ENCODE measurements at places on chromosomes 13 and 19. TPM values are rescaled to one million over a fixed set of nuclear protein-coding genes. Genes with fewer than 3 reads are reported as not detected.

GRCh38 chr19:1105873-1106840 is 2.4 kb downstream of the GPX4 start:
- no peaks in the 10 kb centered on the region for H3K27me3 ChIP-seq
- H3K4me3 ChIP-seq = peak overlapping the region; percentile 71
- H3K27ac ChIP-seq = no peak overlapping the region
- DNase-seq = peak; percentile 31
- peaks cover 19% of the 10 kb centered on the region for H3K4me1 ChIP-seq
- no peaks in the 10 kb centered on the region for H3K36me3 ChIP-seq

DNA sequence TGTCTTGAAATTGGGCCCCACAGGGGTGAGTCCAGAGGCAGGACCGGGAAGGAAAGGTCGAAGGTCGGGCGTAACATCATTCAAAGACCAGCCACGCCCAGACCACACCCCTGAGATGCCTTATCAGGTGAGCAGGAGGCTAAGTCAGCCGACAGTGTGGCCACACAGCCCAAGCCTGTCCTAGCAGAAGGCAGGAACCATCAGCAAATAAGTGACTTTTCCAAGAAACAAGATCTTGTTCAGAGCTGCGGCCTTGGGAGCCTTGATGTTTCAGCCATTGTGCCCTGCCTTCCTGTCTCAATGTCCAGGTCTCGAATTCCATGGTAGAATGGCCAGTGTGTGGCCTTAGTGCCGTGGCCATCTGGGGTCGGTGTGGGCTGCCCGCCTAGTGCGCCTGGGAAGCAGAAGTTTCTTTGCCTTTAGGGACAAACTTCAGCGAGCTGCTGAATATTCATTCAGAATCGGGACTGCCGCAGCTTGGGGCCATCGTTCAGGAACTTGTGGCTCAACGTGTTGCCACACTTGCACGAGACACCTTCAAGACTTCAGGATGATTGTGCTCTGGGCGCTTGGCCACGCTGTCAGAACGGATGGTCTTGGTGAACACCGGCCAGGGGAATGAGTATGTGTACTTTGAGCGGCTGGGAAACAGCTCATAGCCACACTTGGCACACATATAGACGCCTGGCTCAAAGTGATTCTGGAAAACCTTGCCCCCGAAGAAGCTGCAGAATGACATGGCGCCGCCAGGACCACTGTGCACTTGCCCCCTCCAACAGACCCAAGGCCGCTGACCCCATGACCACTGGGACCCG is 6.1 kb upstream of the IFNL4 start:
- DNase-seq = no peak
- H3K27me3 ChIP-seq = peaks cover 49% of the 10 kb centered on the region
- H3K4me1 ChIP-seq = no peaks in the 10 kb centered on the region
- no peak overlapping the region for H3K27ac ChIP-seq
- no peak overlapping the region for H3K4me3 ChIP-seq

DNA sequence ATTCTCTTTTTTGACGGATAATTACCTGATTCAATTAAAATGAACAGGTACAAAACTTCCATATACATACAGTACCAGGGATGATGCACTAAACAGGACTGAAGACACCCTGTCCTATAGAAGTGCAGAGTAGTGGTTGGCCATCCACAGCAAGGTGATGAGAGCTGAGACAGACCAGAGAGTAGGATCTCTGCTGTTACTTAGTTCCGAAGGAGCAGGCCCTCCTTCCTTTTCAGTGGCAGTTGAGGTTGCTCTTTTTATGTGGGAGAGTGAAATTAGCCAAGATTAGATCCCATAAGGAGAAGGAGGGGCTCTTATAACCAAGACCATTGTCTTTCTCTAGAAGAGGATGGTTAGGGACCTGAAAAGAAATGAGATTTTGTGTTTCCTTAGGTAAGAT is 4.0 kb downstream of the PDS5B start:
- H3K27me3 ChIP-seq = no peaks in the 10 kb centered on the region
- peak overlapping the region; percentile 97 for H3K4me3 ChIP-seq
- DNase-seq = peak; percentile 23
- no peaks in the 10 kb centered on the region for H3K36me3 ChIP-seq
- no peak overlapping the region for H3K27ac ChIP-seq

GRCh38 chr13:44170731-44171130 is 202.9 kb upstream of the SERP2 start:
- no peaks in the 10 kb centered on the region for H3K36me3 ChIP-seq
- peaks cover 12% of the 10 kb centered on the region for H3K4me1 ChIP-seq
- no peak overlapping the region for H3K4me3 ChIP-seq

GRCh38 chr19:44728178-44728577 is 20.3 kb upstream of the BCL3 start:
- no peaks in the 10 kb centered on the region for H3K27me3 ChIP-seq
- peaks cover 11% of the 10 kb centered on the region for H3K4me1 ChIP-seq
- no peak for DNase-seq
- H3K36me3 ChIP-seq = no peaks in the 10 kb centered on the region
- no peak overlapping the region for H3K4me3 ChIP-seq

GRCh38 chr19:6350688-6351087 is 10.6 kb upstream of the CLPP start:
- H3K27ac ChIP-seq = no peak overlapping the region
- no peaks in the 10 kb centered on the region for H3K36me3 ChIP-seq
- no peak for DNase-seq
- no peaks in the 10 kb centered on the region for H3K27me3 ChIP-seq
- no peaks in the 10 kb centered on the region for H3K4me1 ChIP-seq

GRCh38 chr19:3482507-3483225 is 575 bp downstream of the SMIM44 start:
- H3K27me3 ChIP-seq = peaks cover 21% of the 10 kb centered on the region
- no peak overlapping the region for H3K4me3 ChIP-seq
- H3K4me1 ChIP-seq = no peaks in the 10 kb centered on the region
- no peak overlapping the region for H3K27ac ChIP-seq
- DNase-seq = peak; percentile 55
- H3K36me3 ChIP-seq = no peaks in the 10 kb centered on the region

DNA sequence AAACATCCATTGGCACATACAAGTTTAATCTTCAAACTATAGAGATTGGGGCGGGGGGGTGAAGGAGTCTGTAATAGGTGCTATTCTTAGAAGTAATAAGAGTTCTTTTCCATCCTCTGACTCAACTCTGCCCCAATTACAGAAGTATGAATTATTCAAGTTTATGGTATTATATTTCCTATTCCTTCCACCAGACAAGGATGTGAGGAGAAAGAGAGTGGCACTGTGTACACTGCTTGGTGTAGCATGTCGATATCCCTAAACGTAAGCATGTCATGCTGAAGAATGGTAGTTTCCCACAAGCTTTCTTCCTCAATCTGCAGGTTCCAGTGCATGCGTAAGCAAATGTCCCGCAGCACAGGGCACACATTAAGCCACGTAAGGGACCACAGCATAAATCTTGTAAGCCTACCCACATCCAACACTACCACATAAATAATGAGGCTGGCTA is 14.1 kb downstream of the BRD4 start:
- no peaks in the 10 kb centered on the region for H3K36me3 ChIP-seq
- peaks cover 65% of the 10 kb centered on the region for H3K4me1 ChIP-seq
- no peaks in the 10 kb centered on the region for H3K27me3 ChIP-seq

GRCh38 chr13:50387051-50387581 is 371.9 kb downstream of the KCNRG start:
- peak; percentile 47 for DNase-seq
- peaks cover 13% of the 10 kb centered on the region for H3K4me1 ChIP-seq
- no peak overlapping the region for H3K27ac ChIP-seq
- H3K27me3 ChIP-seq = no peaks in the 10 kb centered on the region
- no peaks in the 10 kb centered on the region for H3K36me3 ChIP-seq

DNA sequence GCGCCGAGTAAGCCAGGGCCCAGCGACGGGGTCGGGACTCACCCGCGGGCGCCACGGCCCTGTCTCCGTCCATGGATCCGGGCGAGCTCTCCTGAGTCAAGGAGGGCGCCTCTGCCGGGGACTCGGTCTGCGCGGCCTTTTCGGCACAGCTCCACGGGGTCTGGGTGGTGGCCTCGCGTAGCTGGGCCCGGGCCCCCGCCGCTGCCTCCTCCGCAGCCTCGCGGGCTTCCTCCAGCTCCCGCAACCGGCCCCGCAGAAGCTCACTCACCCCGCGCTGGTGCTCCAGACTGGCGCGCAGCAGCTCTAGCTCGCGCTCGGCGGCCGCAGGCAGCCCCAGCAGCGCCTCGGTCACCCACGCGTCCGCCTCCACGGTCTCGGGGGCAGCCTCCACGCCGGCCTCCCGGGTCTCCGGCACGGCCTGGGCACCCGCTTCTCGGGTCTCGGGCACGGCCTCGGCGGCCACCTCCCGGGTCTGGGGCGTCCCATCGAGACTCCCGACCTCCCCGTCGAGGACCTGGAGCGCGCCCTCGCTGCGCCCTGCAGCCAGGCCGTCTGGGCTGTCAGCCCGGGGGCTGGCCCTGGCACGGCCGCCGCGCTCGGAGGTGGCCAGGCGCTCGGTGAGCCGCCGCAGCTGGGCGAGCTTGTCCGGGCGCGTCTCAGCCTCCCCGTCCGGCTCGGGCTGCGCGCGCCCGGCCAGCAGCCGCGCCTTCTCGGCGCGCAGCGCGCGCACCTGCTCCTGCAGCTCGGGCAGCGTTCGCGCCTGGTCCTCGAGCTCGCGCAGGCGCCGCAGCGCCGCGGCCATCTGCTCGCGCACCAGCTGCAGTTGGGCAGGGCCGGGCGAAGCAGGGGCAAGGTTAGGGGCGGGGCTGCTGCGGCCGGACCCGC is 8.4 kb downstream of the KANK3 start:
- no peaks in the 10 kb centered on the region for H3K4me1 ChIP-seq
- peaks cover 12% of the 10 kb centered on the region for H3K27me3 ChIP-seq
- H3K4me3 ChIP-seq = peak overlapping the region; percentile 55
- peak; percentile 83 for DNase-seq
- H3K36me3 ChIP-seq = no peaks in the 10 kb centered on the region
- H3K27ac ChIP-seq = no peak overlapping the region

- peak overlapping the region; percentile 61 for H3K27ac ChIP-seq
- DNase-seq = peak; percentile 72
These were observed 107.4 kb downstream of the DNAJC3 start for GRCh38 chr13:95784161-95784899.

DNA sequence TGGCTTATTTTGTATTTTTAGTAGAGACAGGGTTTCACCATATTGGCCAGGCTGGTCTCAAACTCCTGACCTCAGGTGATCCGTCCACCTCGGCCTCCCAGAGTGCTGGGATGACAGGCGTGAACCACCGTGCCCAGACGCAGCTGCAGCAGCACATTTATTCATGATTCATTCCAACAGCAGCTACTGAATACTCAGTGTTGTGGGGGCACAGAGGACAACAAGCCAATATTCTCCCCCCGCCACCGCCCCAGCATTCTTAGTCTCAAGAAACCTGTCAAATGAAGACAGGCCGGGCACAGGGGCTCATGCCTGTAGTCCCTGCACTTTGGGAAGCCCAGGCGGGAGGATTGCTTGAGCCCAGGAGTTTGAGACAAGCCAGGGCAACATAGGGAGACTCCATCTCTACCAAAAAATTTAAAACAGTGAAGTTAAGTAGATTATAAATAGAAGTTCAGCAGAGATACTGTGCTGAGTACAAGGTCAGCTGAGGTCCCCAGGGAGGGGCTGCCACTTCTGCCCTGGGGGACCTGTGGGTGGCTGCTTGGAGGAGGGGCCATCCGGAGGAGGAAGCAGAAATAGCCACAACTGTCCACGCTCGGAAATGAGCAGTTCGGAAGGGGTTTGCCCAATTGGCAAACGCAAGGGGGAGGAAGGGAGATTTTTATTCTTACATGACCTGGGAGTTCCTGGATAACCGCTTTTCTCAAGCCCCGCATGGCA is 4.3 kb downstream of the DOT1L start:
- peak overlapping the region; percentile 97 for H3K27ac ChIP-seq
- DNase-seq = peak; percentile 74
- peak overlapping the region; percentile 51 for H3K4me3 ChIP-seq
- no peaks in the 10 kb centered on the region for H3K36me3 ChIP-seq
- peaks cover 54% of the 10 kb centered on the region for H3K4me1 ChIP-seq
- no peaks in the 10 kb centered on the region for H3K27me3 ChIP-seq

DNA sequence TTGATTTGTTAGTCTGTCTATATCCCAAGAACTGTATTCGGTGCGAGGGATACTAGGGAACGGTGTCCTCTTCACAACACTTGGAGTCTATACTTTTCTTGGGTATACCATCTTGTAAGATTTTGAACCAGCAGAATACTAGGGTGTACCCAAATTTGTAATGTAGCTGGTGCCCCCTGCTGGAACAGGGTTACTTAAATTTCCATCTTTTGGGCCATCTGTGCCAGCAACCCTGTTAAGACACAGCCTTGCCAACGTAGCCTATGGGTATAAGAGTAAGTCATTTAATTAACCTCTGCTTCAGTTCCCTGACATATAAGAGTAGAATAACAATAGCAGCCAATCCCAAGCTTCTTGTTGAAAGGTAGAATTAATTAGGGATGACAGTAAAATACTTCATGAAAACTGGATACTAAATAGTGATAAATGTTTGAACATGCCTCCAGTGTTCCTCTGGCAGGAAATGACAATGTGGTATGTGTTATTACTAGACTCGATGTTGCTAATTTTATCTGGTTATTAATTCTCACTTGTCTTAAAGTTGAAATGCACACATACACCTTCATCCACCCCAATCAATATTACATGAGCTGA is 607.6 kb downstream of the FGF9 start:
- H3K27me3 ChIP-seq = no peaks in the 10 kb centered on the region
- H3K36me3 ChIP-seq = no peaks in the 10 kb centered on the region
- H3K4me1 ChIP-seq = no peaks in the 10 kb centered on the region
- no peak overlapping the region for H3K4me3 ChIP-seq

- no peak overlapping the region for H3K27ac ChIP-seq
- H3K4me1 ChIP-seq = peaks cover 4% of the 10 kb centered on the region
- no peaks in the 10 kb centered on the region for H3K27me3 ChIP-seq
These were observed 2.2 kb downstream of the FLT3LG start for GRCh38 chr19:49475995-49476880.

DNA sequence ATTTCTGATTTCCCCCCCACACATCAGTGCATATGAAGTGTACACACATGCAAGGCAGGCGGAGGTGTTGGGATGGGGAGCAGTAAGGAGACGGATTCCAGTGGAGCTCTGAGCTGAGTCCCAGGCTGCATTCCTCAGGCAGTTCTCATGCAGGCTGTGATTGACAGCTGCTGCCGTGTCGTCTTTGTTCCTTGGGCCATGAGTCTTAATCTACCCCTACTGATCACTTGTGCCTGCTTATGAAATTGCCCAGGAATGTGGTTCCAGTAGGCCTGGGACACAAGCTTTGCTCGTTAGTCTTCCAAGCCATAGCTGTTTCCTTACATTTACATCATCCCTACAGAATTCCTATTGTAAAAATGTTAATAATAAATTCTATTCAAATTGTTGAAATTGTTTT is 1241.9 kb downstream of the UQCRFS1 start:
- peaks cover 4% of the 10 kb centered on the region for H3K27me3 ChIP-seq
- H3K4me3 ChIP-seq = no peak overlapping the region
- no peaks in the 10 kb centered on the region for H3K36me3 ChIP-seq
- no peaks in the 10 kb centered on the region for H3K4me1 ChIP-seq
- H3K27ac ChIP-seq = no peak overlapping the region

GRCh38 chr13:48532256-48532505 is 699 bp downstream of the RCBTB2 start:
- H3K36me3 ChIP-seq = no peaks in the 10 kb centered on the region
- DNase-seq = peak; percentile 80
- peak overlapping the region; percentile 82 for H3K27ac ChIP-seq
- H3K4me3 ChIP-seq = peak overlapping the region; percentile 88
- H3K4me1 ChIP-seq = 0 out of 2 replicates have a peak, but pooled peaks cover 3% of the 10 kb centered on the region

The PNPLA6 gene
- 116 TPM for total RNA-seq

The ZNF93 gene
- total RNA-seq = 7.0 TPM

The HIPK4 gene
- not detected for total RNA-seq

The ZNF470 gene
- total RNA-seq = 3.5 TPM

The ATP13A1 gene
- total RNA-seq = 86.6 TPM

The SYNGR4 gene
- not detected for total RNA-seq

The OR4F17 gene
- total RNA-seq = not detected

The EDNRB gene
- not detected for total RNA-seq

The ZNF600 gene
- 1.9 TPM for total RNA-seq
